ENCODE measurements at places on chromosomes 6 and 20.

DNA sequence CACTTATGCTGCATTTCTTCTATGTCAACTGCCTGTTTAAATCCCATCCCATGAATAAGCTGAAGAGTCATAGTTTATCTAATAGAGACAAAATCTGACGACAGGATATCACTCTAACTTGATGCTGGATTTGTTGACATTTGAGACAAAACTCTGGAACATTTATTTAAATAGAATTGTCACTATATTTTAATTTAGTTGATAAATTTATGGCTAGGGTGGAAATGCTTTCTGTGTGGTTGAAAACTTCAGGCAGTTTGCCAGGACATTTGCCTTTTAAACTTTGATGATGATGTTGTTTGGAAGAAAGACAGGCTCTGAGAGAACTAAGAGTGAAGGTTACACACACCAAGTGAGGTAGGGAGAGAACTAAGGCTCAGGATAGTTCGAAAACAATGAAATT is 68.1 kb downstream of the GJA1 start:
- no peak for DNase-seq

GRCh38 chr6:10556992-10557391 is 35.8 kb downstream of the GCNT2 start:
- no peak for DNase-seq

DNA sequence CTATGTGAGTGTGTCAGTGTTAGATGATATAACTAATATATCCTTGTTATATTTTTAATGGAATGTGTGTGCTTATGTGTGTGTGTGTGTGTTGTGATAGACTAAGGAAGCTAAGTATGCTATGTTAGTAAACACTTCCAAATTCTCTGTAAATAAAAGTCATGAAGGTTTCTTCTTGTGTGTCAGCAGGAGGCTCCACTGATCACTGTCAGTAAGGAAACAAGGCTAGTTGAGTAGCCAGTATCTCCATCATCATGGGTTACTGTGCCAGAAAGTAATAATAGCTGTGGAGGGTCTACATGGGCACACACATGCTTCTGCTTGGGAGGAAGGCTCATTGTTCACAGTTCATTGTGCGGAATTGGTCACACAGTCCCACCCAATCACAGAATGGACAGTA is 302.8 kb upstream of the RNF217 start:
- DNase-seq: no peak

DNA sequence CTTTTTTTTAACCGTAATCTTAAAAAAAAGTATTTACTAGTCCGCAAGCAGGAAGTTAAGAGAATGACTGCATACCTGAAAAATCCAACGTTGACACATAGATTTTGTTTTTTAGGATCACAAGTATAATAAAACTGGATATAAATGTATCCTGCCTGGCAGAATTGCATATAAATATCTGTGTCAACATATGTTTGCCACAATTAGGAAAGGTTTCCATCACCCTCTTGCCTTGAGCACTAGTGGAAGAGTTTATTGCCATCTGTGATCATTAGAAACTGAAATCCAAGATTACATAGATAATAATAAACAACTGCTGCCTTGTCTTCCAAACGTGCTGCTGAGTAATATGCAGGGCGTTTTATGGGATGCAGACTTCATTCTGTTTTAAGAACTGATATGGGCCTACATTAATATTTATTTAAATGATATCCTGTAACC is 27.9 kb downstream of the PLEKHG1 start:
- no peak for DNase-seq

DNA sequence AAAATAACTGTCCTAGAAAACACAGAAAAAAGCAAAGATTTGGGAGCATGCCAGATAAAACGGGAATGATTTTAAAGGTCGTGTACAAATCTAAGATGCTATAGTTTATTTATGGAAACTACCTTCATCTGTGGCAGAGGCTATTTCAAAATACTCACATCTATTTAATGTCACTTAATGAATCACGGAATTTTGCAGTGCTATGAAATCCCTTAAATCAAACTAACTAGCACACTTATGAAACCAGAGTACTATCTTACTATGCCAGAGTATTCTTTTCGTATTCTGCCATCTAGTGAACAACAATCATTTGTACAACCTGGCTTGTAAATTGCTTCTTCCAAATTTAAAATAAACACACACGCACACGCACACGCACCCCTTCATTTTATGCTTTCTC is 77.9 kb upstream of the BMP5 start:
- no peak for DNase-seq

DNA sequence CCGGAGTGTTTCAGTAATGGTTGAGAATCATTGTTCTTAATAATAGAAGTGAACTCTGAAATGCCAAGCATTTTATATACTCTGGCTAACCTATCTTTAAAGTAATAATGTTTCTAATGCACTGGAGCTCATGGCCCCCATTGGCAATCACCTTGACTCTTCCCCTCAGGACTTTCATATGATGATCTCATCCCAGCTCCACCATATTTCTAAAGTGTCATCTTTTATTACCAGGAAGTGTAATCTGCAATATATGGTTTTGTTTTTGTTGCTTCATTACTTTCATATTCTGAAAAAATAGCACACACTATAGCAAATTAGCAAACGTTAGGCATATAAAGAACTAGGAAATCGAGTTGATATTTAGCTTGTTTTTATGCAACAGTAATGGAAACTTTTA is 60.3 kb downstream of the TULP4 start:
- DNase-seq: no peak

- no peak for DNase-seq
These were observed 33.9 kb upstream of the TXLNB start for GRCh38 chr6:139325686-139326085.

- no peak for DNase-seq
These were observed 126.8 kb upstream of the AGPAT4 start for GRCh38 chr6:161400671-161401070.

DNA sequence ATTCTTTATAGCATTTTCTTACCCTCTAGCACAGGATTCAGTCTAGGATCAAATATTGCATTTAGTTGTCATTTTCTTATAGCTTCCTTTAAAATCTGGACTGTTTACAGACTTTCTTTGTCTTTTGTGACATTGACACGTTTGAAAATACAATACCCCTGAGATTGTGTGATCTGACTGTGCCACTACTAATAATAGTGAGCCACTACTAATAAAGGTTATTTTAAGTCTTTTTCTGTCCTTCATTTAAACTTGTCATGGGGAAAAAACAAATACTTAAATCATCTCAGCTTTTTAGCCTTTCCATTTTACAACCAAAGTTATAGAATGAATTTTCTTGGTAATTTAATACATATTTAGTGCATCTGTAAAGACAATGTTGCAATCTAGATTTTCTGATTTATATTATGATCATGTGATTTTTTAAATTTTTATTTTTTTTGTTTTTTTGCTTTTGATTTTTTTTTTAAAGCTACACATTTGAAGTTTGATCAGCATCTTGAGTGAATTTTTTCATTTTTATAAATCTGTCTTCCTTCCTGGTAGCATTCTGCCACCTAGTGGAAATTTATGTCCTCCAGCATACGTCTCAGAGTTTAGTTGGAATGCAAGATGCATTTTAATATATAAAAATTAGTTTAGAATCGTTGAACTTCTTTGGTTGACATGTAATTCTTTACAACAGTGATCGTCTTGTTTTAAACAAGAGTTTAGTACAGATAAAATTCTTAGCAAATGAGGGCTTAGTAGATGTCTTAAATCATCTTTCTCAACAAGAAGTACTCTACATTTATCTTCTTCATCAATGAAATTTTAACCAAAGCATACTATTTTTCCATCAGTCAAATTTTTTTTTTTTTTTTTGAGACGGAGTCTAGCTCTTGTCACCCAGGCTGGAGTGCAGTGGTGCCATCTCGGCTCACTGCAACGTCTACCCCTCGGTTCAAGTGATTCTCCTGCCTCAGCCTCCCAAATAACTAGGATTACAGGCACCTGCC is 119.4 kb downstream of the NCOA3 start:
- DNase-seq: peak; percentile 64

DNA sequence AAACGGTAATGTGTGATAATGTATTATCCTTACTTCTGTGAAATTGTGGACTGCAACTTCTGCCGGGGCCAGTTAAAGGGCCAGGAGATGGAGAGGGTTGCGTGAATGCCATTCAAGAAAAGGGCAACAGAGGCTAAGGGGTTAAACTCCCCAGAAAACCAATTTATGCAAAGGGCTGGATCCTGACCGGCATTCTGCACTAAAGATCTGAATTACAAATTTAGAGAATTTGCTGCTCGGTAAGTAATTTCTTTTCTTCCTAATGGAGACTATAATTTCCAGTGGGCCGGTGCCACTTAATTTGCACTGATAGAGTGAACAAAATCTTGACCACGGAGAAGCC is 130.1 kb downstream of the BCAS1 start:
- DNase-seq: no peak

GRCh38 chr6:160043784-160044183 is 74.9 kb downstream of the IGF2R start:
- DNase-seq: no peak

Measured in CD4-positive, alpha-beta T cell treated with Interleukin-10 for 1 hour (primary cell).